ENCODE measurements at places on chromosomes 13 and 19.
A peak's percentile ranks its signal among the peaks of the same experiment; 100 is the strongest.

DNA sequence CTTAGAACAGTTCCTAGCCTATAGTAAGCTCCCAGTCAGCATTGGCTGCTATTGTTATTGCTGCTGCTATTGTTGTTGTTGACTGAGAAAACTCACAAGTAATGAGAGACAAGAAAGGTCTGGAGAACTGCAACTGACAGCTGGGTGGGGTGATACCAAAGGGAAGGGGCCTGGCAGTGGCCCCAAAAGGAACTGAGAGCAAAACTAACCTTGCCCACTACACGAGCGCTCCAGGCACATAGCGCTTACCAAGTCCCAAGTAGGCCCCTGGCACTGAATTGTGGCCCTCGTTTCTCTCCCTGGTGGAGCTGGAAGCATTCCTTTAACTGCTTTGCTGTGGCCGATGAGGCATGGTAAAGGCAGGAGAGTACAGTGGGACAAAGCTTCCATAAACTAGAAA lies 59.7 kb downstream of the KCTD12 start:
- DNase-seq: no peak

- DNase-seq: no peak
Measured at GRCh38 chr19:48194844-48195830, 24.7 kb downstream of the ZSWIM9 start.

DNA sequence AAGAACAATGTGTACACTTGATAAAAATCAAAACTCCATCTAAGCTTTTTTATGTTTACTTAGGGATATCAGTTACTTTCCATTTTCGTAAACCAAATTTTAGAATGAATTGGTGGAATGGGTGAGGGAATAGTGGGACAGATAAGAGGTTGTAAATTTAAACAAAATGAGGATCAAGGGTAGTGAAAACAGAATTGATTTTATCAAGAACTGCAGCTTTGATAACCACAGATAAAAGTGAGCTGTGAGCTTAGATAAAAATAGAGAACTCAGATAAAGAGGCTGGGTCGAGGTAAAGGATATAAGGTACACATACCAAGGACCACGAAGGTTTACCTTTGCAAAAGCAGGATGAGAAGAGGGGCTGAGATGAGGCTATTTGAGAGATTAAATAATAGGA lies 813.2 kb upstream of the GPC6 start:
- no peak for DNase-seq

- no peak for DNase-seq
Measured at GRCh38 chr13:114145256-114145655, 12.8 kb upstream of the RASA3 start.

- DNase-seq: peak; percentile 60
Measured at GRCh38 chr19:4375164-4376027, 25.0 kb downstream of the SH3GL1 start.

DNA sequence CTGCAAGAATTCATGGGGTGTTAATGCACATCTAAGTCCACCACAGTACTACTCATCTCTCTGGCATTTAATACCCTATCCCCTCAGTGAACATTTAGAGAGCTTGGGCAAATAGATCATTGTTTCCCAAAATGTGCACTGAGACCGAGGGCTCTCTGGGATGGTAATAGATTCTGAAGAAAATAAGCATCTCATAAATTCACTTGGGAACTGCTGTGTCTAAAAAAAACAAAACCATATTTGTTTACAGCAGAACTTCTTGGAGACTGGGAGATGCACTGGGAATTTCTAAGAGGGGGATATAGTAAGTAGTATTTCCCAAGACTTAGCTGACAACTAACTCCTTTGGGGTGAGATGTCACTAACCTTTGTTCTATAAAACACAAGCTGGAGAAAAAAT lies 58.4 kb downstream of the ENOX1 start:
- peak; percentile 16 for DNase-seq

DNA sequence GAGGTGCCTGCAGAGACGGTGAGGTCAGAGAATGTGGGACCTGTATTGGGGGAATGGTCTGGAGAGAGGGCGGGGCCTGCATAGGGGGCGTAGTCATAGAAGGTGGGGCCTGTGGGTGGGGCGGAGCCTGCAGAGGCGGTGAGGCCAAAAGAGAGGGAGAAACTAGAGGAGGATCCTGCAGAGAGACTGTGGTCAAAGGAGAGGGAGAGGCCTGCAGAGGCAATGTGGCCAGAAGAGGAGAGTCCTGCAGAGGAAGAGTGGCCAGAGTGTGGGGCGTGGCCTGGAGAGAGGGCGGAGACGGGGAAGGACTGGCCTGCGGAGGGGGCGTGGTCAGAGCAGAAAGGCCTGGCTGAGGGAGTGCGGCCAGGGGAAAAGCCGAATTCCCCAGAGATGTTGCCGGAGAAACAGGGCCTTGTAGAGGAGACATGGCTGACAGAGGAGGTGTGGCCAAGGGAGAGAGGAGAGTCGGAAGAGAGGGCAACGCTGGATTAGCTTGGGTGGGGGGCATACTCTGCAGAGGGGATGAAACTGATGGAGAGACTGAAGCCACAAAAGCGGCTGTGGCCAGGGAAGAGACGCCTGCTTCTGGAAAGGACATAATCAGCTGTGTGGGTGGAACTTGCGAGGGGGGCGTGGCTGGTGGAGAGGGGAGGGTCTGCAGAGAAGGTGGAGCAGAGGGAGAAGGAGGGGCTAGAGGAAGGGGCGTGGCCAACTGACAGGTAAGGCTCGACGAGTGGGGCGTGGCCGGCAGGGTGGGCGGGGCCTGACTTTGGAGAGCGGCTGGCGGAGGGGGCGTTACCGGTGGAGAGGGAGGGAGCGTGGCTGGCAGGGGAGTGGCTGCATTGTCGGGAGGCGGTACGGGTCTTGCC lies 2.5 kb downstream of the PRR36 start:
- peak; percentile 88 for DNase-seq

DNA sequence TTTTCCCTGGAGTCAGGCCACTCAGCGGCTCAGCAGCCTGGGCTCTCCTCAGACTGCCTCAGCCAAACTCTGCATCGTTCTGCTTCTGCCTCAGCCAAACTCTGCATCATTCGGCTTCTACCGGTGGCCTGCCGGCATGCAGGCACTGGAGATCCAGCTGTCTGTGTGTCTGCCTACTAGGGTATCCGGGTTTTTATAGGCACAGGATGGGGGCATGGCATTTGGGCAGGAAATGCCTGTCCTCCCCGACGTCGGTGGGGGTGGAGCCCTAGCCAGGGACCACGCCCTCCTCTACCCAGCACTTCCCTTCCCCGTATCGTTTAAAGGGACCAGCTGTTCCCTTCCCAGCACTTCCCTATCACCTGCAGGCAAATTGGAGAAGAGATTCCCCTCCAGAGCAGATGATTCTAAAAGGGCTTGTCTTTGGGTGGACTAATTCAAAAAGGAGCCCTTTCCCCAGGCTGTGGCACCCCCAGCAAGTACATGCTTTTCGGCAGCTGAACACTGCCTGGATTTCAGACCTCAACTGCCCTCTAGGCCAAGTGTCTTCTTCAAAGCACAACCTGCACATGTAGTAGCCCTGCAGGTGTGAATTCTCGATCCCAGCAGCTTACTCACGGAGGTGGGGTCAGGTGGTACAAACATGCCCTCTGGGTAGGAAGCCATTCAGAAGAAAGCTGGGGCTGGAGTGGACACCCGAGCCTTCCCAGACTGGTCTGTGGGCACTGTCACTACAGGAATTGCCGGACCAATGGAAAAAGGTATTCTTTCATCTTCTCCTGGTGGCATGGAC lies 25.4 kb upstream of the GPR12 start:
- no peak for DNase-seq
